Stimulated activated CD4-positive, alpha-beta T cell treated with anti-CD3 and anti-CD28 coated beads, TNF-alpha, amount 100 ng/mL, for 48 hours (primary cell): ENCODE measurements at places on chromosomes 12 and 14.

- no peak for DNase-seq
Observed at GRCh38 chr14:96681829-96682228, 115.4 kb upstream of the VRK1 start.

GRCh38 chr12:100987552-100988521 is 193.3 kb downstream of the ANO4 start:
- DNase-seq = no peak

DNA sequence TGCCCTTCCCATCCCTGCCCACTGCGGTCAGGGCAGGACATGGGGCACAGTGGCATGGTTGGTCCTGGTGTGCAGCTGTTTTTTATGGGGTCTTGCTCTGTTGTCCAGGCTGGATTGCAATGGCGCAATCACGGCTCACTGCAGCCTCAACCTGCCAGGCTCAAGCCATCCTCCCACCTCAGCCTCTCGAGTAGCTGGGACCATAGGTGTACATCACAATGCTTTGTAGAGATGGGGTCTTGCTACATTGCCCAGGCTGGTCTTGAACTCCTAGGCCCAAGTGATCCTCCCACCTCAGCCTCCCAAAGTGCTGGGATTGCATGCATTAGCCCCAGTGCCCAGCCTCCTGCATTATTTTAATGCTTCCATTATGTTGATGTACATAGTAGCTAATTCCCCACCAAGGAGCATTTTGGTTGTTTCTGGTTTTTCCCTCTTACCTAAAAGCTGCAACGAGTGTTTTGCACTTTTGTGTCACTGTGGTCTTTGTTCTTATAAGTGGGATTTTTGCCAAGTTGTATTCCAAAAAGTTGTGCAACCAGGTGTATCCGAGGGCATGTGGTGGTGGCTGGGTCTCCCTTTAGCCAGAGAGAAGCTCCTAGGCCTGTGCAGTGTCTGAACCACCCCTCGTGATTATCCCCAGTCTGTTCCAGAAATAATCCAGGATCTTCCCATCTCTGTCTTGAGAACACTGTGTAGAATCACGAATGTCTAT is 10.3 kb downstream of the TCHP start:
- no peak for DNase-seq

DNA sequence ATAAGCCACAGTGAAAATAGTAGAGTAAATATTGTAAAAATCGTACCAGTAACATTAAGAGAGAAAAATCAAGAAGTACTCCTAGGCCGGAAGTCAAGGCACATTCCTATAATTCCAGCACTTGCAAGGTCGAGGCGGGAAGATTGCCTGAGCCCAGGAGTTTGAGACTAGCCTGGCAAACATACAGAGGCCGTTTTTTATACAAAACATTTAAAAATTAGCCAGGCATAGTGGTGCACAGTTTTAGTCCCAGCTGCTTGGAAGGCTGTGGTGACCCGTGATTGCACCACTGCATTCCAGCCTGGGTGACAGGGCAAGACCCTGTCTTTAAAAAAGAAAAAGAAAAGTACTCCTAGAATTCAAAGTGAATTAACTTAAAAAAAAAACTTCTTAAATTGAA is 341.8 kb downstream of the C12orf50 start:
- DNase-seq = no peak

GRCh38 chr14:29236848-29237247 is 470.3 kb downstream of the FOXG1 start:
- no peak for DNase-seq
